Cerebellar cortex (tissue), 1 donor: ENCODE measurements at places on chromosomes 2 and 18.

- DNase-seq, result peak; percentile 51
Measured at GRCh38 chr2:236512902-236513435, 56.7 kb upstream of the ACKR3 start.

- DNase-seq, result no peak
Measured at GRCh38 chr18:23537274-23537673, 34.0 kb downstream of the RMC1 start.

- no peak for DNase-seq
Measured at GRCh38 chr2:213121690-213122089, 29.7 kb downstream of the IKZF2 start.

DNA sequence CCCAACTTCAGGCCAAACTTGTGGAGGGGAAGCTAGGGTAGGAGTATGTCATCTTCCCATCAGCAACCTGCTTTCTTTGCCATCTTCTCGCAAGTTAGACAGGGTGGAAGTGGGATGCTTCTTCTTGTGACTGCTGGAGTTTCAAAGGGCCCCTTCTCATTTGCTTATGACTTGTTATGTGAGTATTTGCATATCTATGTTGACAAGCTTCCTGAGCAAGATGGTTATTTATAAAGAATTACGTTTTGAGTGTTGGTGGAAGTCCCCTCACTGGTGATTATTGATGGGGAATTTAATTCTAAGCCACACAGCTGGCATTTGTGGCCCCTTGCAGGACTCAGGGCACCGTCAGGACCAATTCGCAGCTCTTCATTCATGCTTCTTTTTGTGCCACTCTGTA lies 791.0 kb downstream of the LRRTM4 start:
- no peak for DNase-seq

- DNase-seq, result no peak
Measured at GRCh38 chr2:184178229-184178628, 420.1 kb upstream of the ZNF804A start.

GRCh38 chr2:160223560-160223959 lies 23.5 kb upstream of the ITGB6 start:
- DNase-seq, result no peak

DNA sequence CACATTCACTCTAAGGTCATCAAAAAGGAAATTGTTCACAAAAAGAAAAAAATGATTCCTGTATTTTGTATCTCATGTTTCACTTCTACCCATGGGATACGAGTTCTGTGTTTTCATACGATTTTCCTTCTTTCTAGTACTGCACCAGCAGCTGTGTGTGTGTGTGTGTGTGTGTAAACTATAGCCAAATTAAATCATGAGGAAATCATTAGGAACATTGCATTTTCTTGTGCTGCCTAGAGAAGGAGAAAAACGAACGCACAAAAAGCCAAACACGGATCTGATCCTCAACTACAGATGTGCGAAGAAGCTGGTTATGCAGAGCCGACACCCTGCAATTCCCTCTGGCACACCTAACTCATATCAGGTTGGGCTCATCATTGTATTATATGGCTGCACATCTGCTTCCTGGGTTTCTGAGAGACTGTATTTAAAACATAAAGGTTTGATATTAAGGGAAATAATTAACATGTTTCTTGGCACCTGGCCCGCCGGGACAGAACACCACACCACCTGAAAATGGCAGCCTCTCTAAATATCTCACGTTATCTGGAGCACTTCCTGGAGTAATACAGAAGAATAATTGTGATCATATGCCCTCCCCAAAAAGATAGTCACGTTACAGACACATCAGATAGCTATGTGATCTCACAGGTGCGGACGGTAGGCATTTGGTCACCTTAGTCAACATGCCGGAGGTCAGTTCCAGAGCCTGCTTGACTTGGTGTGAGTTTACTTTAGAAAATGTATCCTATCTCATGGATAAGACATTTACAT lies 586.3 kb upstream of the SALL3 start:
- DNase-seq, result no peak

GRCh38 chr2:238027591-238028415 lies 33.0 kb upstream of the SCLY start:
- no peak for DNase-seq

GRCh38 chr2:157413326-157414035 lies 30.4 kb downstream of the CYTIP start:
- no peak for DNase-seq

GRCh38 chr2:240586919-240587800 lies 626 bp downstream of the CAPN10 start:
- DNase-seq, result peak; percentile 38

GRCh38 chr2:38415023-38415422 lies 38.0 kb upstream of the ATL2 start:
- DNase-seq, result no peak

DNA sequence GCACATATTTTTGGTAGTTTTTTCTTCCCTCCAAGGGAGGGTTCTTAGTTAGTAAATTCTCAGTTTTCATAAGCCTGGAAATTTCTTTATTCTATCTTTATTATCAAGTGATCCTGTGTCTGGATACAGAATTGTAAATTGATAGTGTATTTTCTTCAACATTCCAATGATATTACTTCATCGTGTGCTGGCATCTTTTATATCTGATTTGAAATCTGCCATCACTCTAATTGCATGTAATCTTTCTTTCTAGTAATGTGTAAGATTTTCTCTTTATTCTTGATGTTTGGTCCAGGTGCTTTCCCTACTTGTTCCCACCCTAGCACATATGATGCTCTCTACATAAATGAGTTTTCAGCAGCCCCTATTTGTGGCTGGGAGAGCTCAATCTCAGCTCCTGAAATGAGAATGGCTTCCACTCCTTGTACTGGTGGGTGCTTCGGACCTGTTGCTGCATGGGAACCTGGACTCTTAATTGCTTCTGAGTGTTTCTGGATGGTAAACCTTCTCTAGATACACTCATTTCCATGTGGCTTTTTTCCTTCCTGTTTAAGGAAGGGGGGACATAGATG lies 102.7 kb downstream of the SMIM21 start:
- DNase-seq, result no peak

- DNase-seq, result no peak
Measured at GRCh38 chr2:5322396-5322795, 369.8 kb upstream of the SOX11 start.

DNA sequence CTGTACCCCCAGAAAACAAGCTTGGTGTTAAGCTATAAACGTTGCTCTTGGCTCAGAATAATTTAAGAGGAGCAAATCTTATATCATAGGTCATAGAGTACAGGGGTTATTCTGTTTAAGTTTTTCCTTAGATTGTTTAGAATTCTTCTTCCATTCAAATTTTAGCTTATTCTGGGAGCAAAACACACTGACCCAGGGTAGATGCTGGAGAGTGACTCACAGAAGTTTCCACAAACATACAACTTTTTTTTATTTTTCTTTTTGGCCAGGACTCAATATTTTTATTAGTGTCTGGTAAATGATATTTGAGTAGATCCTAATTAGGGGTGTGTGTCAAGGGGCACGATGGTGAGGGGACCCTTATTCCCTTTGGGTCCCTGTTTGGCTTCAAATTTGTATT lies 71.5 kb upstream of the PSME4 start:
- DNase-seq, result no peak

DNA sequence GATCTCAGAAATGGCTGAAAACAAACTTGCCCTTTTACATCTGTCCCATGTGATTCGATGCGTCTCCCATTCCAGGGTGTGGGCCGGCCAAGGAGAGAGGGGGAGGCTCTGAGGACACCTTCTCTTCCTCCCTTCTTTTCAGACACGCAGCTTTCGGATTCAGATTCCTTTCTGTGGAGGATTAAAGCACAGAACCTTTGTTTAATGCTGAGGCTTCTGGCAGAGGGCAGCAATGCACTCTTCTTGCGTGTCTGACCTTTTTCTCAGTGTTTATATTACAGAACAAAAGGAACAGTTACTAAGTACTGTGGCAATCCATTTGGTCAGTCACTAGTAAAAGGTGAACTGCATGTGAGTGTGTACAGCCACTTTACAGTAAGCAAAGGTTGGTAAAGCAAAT lies 268.9 kb upstream of the CCDC68 start:
- DNase-seq, result no peak

DNA sequence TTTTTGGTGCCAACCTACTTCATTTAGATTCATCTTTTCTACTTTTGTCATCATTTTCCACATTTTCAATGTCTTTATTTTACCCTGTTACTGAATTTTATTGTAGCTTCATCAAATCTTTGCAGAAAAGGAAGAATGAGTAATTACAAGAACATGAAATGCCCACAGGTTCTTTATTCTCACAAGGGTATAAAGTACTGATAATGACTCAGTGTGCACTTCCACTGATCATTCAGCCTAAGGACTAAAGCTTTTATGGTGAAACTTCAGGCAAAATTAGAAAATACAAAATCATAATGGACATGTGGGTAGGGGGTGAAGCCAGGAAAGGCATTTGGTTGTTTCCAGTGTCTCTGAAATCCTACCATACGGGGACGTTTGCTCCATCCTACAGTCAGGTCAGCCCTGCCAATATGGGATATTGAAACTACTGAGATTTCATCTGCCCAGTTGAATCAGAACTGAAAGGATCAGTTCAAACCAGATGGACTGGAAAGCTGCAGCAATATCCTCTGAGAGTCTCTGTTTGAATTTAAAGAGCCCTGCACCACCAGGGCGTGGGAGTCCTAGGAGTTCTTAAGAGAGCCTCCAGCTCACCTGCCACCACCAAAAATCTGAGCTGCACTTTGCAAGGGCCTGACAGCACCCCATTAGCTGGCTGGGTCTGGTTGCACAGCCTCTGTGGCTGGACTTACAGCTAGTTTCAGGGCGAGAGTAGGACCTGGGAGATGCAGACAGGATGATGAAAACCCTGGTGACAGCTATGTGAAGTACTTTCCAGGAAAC lies 390.4 kb downstream of the CMPK2 start:
- DNase-seq, result no peak

GRCh38 chr2:208511016-208511415 lies 104.4 kb downstream of the PTH2R start:
- no peak for DNase-seq

DNA sequence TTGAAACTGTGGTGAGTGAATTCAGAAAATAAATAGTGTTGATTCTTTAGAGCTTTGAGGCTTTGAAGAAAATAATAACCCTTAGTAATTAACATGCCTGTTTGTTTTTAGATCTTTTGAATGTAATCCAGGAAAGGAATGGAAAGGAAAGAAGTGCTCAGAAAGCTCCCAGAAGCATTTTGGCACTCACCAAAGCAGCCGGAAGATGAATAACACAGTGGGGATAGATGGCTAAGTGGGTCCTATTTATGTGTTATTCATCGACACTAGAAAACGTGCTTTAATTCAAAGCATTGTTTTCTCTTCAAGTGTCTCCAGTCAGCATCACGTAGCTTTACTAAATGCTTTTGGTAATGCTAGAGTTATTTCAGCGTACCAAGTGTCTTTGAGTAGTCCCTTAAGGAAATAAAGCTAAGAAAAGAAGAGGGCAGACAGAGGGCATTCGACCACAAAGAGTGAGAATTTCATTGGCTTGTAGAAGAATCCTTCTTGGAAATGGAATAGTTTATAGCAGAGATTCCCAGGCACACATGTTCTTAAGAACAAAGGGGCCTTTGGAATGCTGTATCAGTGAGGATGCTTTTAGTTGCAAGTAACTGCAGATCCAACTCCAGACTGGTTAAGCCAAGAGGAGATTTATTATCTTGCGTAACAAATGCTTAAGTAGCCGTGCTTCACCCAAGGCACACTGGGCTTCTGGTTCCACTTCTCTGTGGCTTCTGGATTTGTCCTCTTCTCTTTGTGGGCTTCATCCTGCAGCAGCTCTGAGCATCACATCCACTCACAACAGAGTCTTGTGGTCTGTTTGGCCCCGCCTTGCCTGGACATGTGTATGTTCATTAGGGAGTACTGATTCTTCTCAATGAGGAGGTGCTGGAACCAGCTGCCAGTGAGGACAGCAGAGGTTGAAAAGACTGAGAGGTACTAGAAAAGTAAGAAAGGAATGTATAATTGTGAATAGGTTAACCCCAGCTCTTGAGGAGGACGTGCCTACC lies 63.6 kb upstream of the LTBP1 start:
- DNase-seq, result no peak

DNA sequence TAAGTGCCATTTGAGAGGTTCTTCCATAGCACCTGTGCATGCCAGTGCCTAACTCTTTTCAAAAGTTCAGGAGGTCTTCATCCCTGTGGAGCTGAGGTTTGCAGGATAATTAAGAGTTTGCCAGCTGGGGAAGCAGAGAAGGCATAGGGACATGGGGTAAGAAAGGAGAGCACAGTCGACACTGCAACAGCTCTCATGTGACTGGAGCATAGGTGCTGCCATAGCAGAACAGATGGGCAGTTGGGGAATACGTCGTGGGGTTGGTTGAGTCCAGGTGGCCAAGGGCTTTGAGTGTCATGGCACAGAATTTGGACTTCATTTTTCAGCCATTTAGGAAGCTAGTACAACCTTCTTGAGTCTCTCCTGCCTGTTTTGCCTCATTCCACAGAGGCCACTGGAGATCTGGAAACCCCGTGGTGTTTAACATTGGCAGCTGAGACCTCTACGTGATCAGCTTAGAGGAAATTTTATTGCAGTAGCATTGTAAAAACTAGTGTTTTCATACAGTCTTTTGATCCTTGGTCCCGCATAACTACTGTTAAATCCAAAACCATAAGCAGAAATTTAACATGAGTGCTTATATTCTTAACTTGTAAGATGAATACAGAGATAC lies 65.1 kb downstream of the CRIM1 start:
- no peak for DNase-seq

GRCh38 chr2:138183705-138184104 lies 219.4 kb downstream of the HNMT start:
- no peak for DNase-seq

DNA sequence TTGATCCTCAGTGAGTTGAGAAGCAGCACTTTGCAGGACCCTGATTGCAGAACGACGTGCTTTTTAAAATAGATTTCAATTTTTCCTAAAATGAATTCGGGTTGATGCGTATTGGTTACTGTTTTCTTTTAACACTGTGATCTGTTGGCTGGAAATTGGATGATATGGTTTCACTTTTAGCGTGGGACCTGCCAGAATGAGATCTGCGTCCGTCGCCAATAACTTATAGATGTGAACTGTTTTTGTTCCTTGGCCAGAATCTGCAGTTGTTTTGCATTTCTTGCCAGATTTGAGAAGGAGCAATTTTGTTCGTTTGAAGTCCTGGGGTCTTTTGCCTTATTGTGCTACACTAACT lies 703 bp downstream of the UGGT1 start:
- peak; percentile 14 for DNase-seq

- no peak for DNase-seq
Measured at GRCh38 chr2:236338495-236339184, 74.4 kb upstream of the ASB18 start.

GRCh38 chr2:113739849-113740248 lies 16.6 kb downstream of the SLC35F5 start:
- DNase-seq, result no peak

DNA sequence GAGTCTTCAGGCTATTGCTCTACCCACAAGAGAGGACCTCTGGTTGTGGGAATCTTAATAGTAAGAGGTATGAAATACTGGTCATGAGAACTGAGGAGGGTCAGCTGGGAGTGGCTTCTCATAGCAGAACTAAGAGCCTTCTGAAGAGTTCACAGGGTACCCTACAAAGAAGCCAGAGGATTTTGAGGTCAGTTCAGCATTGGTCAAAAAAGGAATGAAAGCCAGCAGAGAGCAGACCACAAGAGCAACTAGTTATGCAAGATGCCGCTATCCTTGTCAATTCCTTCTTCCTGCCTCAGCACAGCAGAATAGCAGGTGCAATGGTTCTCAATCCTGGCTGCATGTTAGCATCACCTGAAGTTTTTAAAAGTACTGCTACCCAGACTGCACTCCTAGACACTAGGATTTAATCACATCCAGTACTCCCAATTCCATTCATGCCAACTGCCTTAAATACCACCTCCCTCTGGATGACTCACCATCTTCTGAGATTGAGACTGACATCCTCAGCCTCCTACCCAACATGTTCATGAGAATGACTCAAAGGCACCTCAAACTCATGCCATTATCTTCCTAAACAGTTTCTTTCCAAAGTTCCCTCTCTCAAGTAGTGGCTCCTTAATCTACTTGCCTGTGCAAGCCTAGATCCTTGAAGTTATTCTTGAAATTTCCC lies 81.0 kb upstream of the RBMS1 start:
- DNase-seq, result no peak
